ENCODE measurements at places on chromosomes 6 and 20.

DNA sequence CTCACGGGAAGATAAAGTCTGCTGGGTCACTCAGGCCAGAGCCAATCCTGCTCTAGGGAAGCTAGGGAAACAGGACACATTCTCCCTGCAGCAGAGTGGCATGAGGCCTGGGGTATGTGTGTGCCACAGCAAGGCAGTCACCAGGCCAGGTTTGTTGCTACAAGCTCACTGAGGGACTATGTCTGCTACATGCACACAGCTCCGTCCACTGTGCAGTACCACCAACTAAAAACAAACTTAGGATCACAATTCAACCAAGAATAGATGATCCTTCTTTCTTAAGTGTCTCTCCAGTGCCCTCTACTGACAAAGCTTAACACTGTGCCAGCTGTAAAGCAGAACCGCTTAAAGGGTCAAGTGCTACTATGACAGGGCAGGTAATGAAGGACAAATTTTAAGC is 192.5 kb downstream of the PTPRK start:
- no peak for DNase-seq

- DNase-seq = no peak
These were observed 28.1 kb upstream of the MTCL3 start for GRCh38 chr6:127547215-127547614.

DNA sequence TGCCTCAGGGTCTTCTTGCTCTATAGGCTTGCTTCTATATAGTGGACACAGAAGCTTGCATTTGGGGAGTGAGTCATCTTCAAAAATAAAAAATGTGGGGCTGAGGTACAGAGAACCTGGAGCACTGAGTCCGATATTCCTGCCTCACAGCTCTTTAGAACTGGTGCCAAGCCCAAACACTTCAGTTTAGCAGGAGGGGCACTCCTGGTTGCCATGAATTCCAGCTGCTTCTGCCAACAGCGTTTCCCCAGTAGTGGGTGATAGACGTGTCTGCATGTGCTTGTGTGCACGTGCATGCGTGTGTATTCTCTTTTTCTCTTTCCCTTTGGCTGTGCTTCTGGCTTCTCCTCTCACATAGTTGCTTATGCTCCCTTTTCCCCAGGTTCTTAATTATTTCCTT is 11.9 kb downstream of the DNPH1 start:
- DNase-seq = no peak

- no peak for DNase-seq
These were observed 134.0 kb upstream of the DTNBP1 start for GRCh38 chr6:15796844-15797243.

DNA sequence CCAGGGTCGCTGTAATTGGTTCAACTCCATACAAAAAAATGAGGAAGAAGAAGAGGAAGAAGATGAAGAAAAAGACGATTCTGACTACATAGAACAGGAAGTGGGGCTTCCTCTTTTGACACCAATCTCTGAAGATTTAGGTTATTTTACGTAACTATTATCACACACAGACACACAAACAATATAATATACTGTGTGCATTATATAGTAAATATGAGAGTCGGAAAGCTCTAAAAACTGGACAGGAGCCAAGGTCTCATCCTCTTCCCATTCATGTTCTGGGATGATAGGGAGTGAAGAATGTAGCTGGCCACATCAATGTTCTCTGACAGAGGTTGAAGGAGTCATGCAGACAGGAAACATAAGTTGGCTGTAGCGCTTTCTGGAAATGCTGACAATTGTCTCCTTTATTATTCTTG is 13.3 kb downstream of the RSPH4A start:
- no peak for DNase-seq

DNA sequence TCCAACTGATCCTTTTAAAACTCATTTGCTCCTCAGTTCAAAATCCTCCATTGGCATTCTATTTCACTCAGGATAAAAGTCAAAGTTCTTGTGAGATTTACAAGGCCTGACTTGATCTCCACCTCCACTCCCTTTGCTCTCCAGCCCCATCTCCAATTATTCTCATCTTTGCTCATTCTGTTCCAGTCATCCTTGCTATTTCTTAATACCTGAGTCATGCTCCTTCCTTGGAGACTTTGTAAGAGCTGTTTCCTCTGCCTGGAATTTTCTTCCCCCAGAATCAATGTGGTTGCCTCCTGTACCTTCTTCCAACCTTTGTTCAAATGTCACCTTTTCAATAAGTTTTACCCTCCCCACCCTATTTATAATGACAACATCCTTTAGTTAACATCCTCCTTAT is 373.5 kb downstream of the HTR1B start:
- DNase-seq = no peak

DNA sequence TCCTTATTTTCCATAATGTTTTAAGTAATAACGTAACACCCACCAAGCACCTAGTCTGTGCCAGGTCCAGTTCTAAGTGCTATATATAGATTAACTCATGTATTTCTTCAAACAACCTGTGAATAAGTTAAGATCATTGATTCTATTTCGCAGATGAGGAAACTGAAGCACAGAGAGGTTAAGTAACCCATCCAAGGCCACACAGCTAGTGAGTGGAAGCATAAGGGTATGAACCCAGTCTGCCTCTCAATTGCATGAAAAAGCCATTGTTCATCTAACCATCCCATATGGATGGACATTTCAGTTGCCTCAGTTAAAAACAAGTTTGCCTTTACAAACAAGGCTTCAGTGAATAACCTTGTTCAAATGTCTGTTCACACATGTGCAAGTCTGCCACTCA is 20.8 kb downstream of the TGM6 start:
- DNase-seq = no peak

Measured in PC-9 (cell line).